ENCODE measurements at places on chromosomes 2 and 18. TPM values are rescaled to one million over a fixed set of nuclear protein-coding genes. Genes with fewer than 3 reads are reported as not detected.

SCN2A gene
- total RNA-seq, result 0.99 TPM

ADRA2B gene
- total RNA-seq, result 0.26 TPM

DNA sequence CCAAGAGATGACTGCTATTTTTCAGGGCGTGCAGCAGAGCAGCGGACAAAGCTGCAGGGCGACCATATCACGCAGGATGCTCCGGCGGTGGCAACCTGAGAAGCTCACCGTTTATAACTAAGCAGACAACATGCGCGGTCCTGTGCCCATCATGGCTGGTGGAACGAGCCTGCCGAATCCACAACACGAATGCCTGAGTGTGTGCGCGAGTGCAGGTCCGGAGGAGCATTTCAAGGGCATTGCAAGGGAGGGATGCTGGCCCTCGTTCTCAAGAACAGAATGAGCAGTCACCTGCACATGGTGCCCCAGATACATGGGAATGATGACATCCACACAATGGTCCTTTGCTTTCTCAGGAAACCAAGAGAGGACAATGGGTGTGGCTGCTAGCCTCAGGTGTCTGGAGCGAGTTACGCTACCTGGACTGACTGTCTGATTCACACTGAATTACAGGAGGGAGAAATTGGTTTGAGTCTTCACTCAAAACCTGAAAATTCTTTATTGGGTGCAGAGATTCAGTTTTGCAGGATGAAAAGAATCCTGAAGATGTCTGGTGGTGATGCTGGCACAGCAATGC is 39.8 kb downstream of the TBC1D8 start:
- no peak overlapping the region for H3K4me3 ChIP-seq
- no peaks in the 10 kb centered on the region for H3K36me3 ChIP-seq
- H3K27ac ChIP-seq, result peak overlapping the region; percentile 85
- DNase-seq, result no peak

- no peak for DNase-seq
- H3K27me3 ChIP-seq, result no peaks in the 10 kb centered on the region
- no peak overlapping the region for H3K4me3 ChIP-seq
- H3K4me1 ChIP-seq, result no peaks in the 10 kb centered on the region
Observed at GRCh38 chr2:140808820-140809219, 1322.0 kb downstream of the LRP1B start.
